NAMALWA (cell line): ENCODE measurements at places on chromosomes 2 and 18.

- DNase-seq: no peak
These were observed 219.3 kb downstream of the AGAP1 start for GRCh38 chr2:235713189-235713588.

DNA sequence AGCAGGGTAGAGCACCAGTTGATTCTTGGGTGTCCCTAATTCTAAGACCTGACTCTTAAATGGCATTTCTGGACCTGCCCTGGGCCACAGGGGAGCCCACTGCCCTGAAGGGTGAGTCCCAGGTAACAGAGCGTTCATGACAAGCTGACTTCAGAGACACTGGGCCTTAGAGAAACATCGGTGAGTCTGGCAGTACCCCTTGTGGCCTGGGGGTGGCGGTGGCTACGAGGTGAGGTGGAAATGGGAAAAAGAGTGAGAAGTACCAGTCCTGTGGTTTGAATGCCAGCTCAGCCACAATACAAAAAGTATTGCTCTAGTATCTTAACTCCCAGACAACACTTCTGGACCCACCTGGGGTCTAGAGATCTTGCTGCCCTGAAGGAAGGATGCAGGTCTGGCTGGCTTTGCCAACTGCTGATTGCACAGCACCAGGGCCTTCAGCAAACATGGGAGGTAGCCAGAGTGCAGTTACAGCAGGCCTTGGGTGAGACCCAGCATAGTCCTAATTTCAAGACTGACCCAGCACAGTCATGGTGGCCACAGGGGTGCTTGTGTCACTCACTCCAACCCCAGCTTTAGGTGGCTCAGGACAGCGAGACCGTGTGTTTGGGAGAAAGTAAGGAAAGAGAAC is 44.5 kb downstream of the USP34 start:
- peak; percentile 92 for DNase-seq

DNA sequence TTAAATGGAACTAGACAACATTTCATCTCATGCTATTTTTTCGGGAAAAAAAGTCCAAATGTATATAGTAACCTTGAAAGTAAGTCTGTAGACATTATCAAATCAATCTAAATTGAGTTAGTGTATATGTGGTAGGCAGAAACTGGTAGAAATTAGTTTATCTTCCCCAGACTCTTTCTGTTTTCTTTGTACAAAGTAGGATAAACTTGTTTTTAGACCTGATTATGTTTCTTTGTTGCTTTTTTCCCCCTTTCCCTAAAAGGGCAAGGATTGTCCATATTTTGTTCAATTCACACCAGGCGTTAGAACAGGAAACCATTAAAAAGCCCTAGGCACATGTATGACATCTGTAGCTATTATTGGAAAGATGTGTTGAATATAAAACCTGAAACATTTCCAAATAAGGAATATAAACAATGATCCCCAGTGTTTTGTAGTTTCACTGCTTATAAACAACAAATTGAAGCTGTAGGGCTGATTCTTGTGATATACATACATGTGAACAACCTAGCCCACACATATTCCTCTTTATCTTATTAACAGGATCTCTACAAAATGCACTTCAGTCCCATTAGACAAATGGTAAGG is 528.3 kb downstream of the PARD3B start:
- no peak for DNase-seq

- no peak for DNase-seq
These were observed 10.1 kb upstream of the STK17B start for GRCh38 chr2:196181484-196181883.

DNA sequence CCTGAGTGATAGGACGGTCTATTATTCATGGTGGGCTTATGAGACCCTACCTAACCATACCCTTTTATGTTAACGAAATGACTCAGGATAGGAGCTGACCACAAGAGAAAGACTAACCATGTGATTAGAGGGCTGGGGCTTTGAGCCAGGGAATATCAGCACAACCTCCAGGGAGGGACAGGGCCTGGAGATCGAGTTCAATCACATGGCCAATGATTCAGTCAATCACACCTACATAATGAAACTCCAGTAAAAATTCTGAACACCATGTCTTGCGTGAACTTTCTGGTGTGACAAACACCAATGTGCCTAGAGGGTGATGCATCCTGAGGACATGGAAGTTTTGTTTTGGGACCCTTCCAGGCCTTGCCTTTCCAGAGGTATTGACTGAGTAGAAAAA is 2.2 kb upstream of the TEX51 start:
- DNase-seq: no peak

GRCh38 chr2:134453476-134453875 is 199.6 kb downstream of the MGAT5 start:
- DNase-seq: no peak

DNA sequence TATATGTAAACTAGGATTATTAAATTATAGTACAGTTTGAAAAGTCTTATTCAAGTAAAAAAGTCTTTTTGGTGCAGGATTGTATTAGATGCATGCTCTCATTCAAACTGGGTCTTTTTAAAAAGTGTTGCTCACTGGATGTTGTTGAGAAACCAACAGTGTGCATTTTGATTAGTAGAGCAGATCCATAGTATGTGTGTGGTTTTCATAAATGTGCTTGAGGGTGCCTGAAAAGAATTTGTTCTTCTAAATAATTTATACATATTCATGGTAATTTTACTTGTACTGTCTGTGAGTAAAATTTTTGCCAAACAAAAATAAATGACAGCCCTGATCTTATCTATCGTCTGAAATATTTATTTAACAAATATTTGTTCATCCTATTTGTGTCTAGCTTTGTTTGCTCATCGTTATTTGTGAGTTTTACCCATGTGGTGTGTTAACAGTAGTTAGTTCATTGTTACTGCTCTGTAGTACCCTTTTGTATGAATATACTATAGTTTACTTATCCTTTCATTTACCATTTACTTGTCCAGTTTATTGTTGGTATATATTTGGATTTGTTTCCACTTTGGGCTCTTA is 50.4 kb downstream of the PTPN4 start:
- DNase-seq: no peak
